Lung microvascular endothelial cell (primary cell): ENCODE measurements at places on chromosomes 5 and 9. TPM values are rescaled to one million over a fixed set of nuclear protein-coding genes. Genes with fewer than 3 reads are reported as not detected.

DNA sequence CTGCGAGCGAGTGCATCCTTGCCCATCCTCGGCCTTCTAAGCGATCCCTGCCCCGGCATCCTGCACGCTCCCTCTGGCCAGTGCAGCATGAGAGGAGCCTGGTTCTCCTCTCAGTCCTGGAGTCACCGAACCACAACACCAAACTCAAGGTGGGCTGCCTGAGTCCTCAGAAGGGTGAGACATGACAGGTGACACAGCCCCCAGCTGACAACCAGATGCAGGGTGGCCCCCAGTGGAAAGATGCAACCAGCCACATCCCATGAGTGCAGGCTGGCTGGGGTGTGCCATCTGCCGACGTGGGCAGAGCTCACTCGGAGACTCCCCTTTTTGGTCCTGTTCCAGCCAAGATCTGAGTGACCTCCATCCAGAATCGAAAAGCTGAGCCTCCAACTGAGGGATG is 58.4 kb downstream of the COL23A1 start:
- no peak for DNase-seq

- no peak for DNase-seq
Measured at GRCh38 chr9:68802525-68803015, 97.5 kb downstream of the PIP5K1B start.

The P4HA2 gene
- 35.1 and 36.8 TPM in 2 replicates for total RNA-seq

DNA sequence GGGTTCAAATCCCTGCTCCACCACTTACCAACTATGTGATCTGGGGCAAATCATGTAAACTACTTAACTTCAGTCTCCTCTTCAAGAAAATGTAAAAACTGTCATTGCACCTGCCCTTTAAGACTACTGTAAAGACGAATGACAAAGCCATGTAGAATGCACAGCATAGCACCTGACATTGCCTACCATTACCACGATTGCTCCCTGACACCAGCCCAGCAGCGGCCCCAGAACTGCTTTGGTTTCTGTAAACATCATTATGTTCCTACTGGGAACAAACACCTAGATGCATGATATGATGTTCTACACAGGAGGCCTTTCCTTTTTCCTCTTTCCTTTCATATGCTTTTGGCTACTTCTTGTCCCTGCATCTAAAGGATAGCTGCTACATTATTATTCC is 23.1 kb upstream of the PLPP6 start:
- DNase-seq, result no peak

- no peak for DNase-seq
Measured at GRCh38 chr5:77431286-77431685, 60.8 kb downstream of the WDR41 start.

The IRX2 gene
- 0.20 and 0.44 TPM in 2 replicates for total RNA-seq

DNA sequence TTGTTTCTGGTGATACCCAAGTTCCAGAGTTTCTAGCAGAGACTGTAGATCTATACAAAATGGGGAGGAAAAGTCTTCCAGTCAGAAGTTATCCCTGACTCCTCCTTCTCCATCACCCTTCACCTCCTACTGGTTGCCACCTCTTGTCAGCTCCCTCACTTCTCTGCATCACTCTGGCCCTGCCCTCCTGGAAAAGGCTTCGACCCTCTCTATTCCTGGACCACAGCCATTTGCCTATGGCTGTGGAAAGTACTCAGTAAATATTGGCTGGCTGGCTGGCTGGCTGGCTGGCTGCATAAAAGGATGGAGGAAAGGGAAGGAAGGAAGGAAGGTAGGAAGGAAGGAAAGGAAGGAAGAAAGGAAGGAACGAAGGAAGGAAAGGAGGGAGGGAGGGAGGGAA is 32.7 kb upstream of the ABCA1 start:
- DNase-seq, result no peak

GRCh38 chr5:179879690-179880010 is 21.0 kb upstream of the MRNIP start:
- no peak for DNase-seq

The SOWAHA gene
- not detected in 2 replicates for total RNA-seq

GRCh38 chr9:84668196-84669012 is 1.1 kb upstream of the NTRK2 start:
- peak; percentile 43 for DNase-seq

- peak; percentile 30 for DNase-seq
Measured at GRCh38 chr5:56159521-56159947, 73.6 kb downstream of the ANKRD55 start.

GRCh38 chr5:163624431-163624830 is 119.0 kb downstream of the MAT2B start:
- DNase-seq, result no peak

- no peak for DNase-seq
Measured at GRCh38 chr5:104512063-104512825, 949.7 kb upstream of the NUDT12 start.

- DNase-seq, result no peak
Measured at GRCh38 chr9:126754436-126755316, 50.2 kb upstream of the ZBTB43 start.

The GLRX gene
- total RNA-seq, result 31.6 and 38.7 TPM in 2 replicates
